Suppressor macrophage treated with lipopolysaccharide for 4 hours (primary cell): ENCODE measurements at places on chromosomes 3 and 15.

GRCh38 chr3:151960961-151961580 is 87.6 kb downstream of the SUCNR1 start:
- no peak for DNase-seq

GRCh38 chr3:36678216-36679013 is 85.9 kb downstream of the DCLK3 start:
- DNase-seq, result no peak

GRCh38 chr3:128712848-128713247 is 13.1 kb upstream of the RAB7A start:
- DNase-seq, result no peak

DNA sequence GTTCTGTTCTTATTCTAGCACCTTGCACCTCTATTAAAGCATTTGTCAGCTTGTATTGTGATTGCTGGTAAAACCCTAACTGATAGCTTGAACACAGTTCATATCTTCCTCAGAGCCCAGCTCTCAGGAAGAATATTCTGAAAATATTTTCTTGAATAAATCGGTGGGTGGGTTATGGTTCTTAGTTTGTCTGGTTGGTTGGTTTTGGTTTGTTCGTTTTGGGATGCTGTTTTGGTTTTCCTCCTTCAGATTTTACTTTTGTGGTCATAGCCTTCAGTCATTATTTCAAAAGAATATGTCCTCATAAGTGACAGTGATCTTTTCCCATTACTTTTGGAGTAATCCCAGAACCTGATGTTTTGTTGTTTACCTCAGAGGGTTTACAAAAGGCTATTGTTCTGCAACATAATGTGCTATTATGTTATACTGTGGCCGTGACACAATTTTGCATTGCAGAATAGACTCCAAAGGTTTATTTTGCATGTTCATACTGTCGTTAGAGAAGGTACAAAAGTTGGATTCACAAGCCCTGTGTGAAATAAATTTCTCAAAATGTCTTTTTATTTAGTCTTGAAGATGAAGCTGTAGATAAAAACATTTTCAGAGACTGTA is 2.7 kb upstream of the TMEM87A start:
- peak; percentile 30 for DNase-seq

DNA sequence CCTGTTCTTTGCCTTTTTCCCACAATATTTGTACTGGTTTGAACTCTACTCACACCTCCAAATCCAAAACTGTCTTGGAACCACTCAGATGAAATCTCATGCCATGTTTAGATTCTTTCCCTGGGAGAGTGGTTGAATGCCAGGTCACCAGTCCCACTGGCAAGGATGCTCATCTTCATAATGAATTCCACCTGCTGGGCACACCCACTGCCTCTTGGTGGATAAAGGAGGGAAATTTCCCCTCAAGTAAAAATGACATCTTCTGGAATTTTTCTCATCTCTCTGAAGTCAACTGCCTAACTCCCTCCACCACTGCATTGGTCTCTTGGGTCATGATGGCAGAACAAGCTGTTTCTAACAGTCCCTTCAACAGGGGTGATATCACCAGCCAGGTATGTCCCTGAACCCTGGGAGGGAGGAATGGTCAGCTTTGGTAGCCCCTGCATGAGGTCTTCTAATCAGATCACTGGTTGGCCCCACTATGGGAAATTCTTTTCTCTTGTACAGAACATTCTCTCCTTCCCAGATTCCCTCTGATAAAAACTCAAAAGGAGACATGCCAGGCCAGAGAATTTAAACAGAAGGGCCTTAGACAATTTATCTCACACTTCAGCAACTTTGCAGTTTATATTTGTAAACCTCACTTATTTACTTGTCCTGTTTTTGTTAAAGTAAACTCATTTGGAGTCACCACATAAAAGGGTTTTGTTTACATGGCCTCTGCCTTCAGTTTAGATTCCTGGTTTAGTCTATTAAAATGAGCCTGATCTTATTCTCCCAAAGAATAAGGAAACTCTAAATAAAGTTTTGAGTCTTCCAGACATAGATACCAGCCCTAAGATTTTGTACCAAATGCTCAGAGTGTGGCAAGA is 143.4 kb downstream of the WNT5A start:
- DNase-seq, result no peak

DNA sequence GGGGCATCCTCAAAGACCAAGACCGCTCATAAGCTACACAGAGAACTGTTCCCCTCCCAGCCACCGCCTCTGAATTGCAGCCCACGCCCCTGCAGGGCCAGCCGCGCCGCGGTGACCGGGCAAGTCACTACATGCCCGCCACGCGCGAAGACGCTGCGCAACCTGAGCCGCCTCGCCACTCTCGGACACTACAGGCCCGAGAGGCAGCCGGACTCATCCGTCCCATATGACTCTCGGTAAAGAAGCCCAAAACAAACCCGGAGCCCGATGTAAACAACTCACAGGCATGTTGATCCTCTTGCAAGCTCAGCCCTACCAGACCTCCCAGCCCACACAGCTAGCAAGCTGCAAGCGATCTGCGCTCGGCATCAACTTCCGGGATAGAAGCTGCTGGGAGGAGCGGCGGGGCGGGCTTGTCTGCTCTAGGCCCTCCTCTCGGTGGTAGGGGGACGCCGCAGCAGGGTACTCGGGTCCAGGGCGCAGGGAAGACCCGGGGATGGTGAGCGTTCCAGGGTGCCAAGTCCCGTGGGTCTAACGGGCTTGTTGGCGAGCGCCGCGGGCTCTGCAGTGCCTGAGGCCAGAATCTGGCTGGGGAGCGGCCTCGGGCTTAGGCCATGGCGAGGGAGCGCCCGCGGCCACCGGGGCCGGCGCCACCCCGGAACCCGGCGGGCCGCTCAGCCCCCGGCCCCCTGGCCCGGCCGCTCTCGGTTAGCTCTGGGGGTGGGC is at the start of gene RPS27L:
Gene RPS27L, minus strand, starts transcription at position 360 of the 726 bp plus-strand sequence. Its CDS starts 72 bp downstream, at position 288.
- DNase-seq, result peak; percentile 92

GRCh38 chr3:155382396-155383042 is 89.0 kb upstream of the STRIT1 start:
- peak; percentile 48 for DNase-seq

GRCh38 chr3:111238885-111239284 is 167.3 kb downstream of the NECTIN3 start:
- no peak for DNase-seq

DNA sequence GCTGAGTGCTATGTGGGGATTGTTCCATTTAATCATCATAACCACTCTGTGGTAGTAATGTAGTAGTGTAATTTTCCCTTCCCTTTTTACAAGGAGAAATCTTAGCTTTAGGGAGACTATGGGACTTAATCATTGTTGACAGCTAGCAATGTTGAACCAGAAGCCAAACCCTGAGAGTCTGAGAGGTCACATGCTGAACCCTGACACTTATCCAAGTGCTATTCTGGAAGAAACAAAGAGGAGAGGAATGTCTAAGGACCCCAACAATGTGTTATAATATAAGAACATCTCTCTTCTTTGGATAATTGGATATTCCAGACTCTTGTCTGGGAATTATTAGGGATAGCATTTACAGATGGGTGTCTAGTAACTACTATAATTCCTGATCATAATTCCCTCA is 58.4 kb downstream of the GAP43 start:
- DNase-seq, result no peak

GRCh38 chr3:187954873-187955586 is 198.9 kb upstream of the LPP start:
- peak; percentile 50 for DNase-seq

DNA sequence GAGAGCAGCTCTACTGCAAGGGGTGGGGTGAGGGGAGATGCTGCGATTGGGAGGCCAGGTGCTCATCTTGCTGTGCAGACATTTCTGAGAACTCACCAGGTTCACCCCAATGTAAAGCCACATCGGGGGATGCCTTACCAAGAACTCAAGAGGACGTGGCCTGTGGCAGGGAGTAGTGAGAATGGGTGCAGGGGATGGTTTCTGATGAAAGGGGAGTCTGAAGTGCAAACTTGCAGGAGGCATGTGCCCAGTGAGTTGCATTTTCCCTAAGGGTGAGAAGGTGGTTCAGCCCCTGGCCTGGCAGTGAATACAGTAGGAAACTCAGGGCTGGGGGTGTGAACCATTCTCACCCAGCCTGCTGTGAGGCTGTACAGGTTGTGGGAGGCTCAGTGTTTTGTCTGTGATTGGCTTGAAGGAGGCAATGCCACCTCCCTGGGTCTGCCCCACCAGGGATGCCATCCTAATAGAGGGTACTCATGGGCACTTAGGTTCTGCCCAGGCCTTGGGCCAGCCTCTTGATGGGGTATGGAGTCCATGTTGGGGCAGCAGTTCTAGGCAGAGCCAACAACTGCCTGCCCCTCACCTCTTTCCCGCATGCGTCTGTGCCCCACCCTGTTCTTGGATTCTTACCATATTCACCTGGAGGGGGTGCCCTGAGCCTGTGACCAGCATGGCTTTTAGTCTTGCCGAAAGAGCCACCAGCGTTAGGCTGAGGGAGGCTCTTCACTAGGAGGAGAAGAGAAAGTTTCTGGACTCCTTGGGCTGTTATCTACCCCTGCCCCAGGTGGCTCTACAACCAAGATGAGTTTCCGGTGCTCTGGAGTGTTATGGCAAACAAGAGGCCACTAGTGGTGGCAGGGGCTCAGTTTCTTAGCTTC is 4.5 kb downstream of the HEMK1 start:
- DNase-seq, result no peak

DNA sequence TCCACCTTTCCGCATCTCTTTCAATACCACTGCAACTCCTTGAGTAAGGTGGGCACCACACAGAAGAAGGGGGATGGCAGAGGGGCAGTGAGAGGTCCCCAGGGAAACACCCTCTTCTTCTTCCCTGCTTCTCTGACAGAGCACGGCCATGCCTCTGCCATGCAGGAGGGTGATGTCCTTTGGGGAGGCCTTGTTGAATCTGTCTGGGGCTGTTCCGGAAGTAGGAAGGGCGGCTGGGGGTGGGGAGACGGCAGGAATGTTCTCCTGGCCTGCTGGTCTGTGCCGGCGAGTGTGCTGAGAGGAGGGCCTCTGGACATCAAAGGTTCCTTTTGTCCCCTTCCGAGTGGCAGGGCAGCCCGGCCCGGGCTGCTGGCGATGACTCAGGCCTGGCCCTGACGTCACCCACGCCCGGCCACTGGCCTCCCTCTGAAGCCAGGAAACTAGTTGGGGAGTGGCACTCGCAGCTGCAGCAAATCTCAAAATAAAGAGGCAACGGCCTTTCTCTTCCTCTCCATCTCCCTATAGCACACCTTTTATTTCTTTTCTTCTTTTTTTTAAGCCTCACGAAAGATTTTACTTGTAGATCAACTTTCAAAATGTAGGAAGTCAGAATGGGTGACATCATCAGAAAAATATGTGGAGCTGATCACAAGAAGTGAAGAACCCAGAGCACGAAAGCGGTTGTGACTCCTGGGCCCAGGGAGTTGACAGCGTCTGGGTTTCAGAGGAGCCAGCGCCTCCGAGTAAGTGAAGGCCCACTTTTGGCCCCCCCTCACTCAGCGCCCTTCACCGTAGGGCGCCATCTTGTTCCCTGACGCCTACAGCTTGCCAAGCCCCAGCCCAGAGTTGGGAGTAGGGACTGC is at the start of gene ZBTB38:
Gene ZBTB38, plus strand, starts transcription at position 443 of the 863 bp plus-strand sequence. CDS start 73,885 bp downstream, outside the sequence.
- peak; percentile 85 for DNase-seq

DNA sequence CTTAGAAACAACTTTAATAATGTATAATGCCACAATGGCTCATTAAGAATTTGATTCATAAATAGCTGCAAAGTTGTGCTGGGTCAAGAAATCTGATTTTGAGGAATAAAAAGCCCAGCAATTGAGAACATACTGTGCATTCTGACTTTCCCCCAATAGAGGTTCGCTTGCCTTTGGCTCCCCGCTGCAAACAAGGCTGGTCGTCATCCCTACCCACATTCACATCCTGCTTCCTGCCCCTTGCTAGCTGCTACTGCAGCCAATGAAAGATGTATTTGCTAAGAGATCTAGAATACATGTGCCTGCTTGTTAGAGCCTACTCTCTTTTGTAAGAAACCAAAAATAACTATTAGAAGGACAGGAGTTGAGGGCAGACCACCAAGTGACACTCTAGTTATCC is 51.8 kb upstream of the GUCA1C start:
- no peak for DNase-seq

DNA sequence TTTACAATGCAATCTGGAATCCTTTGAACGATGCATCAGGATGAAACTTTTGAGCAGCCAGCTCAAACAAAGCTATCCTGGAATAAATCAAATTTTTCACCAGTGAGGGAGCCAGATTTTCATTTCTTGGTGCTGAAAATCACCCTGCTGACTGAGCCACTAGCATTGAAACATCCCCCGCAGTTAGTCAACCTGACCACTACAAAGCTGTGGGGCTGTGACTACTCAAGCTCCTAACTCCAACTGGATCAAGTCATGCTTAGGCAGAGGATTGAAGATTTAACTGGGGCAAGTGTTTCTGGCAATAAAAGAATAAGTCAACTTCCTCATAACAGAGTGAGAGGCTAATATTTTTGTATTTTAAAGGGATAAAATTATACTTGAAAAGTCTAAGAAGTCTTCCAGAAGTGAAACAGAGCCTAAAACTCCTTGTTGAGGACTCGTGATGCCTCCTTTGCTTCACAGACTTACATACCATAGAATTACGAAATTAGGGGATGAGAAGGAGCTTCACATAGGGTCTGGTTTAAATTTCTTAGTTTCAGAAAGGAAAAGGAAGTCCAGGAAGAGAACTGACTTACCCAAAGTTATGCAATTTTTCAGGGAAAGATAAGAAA is 177.8 kb downstream of the SERPINI1 start:
- DNase-seq, result peak; percentile 73

- DNase-seq, result no peak
Observed at GRCh38 chr3:111850537-111850936, 8.5 kb upstream of the PHLDB2 start.

DNA sequence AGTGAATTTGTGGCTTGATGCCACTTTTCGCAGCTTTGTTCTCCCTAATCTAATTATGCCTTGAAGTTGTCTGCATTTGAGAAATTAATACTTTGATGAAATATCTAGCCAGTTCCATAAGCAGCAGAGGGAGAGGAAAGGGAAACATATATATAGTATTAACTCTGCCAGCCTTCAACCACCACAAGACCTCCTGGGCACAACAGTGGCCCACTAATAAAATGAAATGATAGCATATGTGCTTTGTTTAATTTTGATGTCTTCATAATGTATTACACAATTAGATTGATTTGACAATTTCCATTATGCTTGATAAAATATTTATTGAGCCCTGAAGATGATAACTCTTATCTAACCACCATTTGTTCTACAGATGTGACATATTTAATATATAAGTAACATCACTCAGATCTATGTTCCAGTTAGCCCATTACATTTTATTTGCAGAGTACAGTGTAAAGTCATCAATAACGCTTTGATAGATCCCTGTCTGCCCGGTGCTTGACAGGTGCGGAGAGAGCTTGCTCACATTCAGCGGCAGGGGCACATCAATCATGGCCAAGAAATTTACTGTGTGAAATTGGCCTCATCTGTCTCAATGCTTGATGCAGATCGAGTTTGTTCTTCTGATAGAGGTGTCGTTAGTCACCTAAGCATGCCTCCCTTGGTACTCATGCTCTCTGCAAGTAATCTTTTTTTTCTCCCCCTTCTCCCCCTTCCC is 187.4 kb downstream of the MECOM start:
- no peak for DNase-seq

DNA sequence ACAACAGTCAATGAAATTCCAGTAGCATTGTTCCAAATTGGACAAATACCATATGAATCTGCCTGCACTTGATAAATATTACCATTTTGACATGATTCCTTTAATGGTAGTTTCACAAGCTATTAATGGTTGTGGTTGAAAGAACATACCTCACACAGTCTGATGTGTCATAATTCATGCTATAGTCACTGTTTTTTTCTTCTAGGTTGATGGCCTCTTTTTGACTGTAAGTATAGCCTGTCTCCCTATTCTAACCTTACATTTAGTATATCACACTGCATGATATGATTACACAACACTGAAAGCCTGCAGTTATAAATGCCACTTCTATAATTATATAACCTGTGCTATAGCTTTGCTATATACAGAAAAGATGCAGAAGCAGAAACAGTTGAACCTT is 834.1 kb downstream of the NSUN3 start:
- DNase-seq, result no peak

- no peak for DNase-seq
Observed at GRCh38 chr3:188421151-188421821, 267.3 kb downstream of the LPP start.
